ENCODE measurements at places on chromosomes 12 and 14.

GRCh38 chr12:53231921-53232645 lies at the start of gene RARG:
Gene RARG (minus strand): TSS chr12:53232209. CDS start chr12:53227545, 4,664 bp downstream.
- DNase-seq, result no peak

- DNase-seq, result no peak
Measured at GRCh38 chr14:90053044-90053443, 8.8 kb upstream of the KCNK13 start.

DNA sequence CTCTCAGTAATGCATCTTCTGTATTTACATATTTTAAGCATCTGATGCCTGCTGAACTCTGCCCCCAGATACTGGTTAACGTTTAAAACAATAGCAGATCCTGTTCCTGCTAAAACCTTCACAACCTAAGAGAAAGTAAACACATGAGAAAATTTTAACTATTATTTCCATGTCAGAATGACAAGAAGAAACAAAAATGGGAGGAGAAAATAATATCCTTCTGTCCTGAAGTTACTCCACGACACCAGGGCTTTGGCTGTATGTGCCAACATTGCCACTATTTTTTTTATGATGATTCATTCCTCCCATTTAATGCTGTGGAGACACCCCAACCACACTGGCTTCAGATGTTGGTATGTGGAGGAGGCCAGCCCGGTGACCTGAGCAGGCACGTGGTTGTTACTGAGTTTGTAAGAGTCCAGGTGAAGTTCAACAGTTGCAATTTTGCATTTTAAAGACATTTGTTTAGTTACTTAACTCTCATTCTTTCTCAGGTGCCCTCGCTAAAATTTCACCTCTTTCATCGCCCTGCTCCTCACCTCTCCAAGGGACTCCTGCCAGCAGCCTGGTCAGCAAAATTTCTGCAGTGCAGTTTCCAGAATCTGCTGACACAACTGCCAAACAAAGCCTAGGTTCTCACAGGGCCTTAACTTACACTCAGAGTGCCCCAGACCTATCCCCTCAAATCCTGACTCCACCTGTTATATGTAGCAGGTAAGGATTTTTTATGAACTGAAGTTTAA lies 65.5 kb upstream of the SLCO1C1 start:
- no peak for DNase-seq

GRCh38 chr14:96965885-96966595 lies 168.9 kb downstream of the VRK1 start:
- DNase-seq, result no peak

DNA sequence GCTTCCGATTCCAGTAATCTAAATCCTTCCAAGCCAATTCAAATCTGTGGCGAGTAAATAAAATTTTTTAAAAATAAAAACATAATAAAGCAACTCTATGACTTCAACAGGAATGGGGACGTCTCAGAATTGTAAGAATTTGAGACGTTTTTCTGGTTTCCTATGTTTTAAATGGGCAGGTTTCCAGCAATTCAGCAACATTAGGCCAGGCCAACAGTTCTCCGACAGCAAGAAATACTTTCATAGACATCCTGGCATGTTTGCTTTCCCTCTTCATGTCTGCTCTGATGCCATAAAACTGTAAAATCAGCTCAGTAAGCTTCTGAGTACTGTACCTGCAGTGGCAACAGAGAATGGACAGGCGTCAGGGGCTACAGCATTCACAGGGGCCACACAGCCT lies 35.8 kb upstream of the DICER1 start:
- no peak for DNase-seq

- DNase-seq, result no peak
Measured at GRCh38 chr14:90720336-90720735, 95.9 kb downstream of the TTC7B start.

DNA sequence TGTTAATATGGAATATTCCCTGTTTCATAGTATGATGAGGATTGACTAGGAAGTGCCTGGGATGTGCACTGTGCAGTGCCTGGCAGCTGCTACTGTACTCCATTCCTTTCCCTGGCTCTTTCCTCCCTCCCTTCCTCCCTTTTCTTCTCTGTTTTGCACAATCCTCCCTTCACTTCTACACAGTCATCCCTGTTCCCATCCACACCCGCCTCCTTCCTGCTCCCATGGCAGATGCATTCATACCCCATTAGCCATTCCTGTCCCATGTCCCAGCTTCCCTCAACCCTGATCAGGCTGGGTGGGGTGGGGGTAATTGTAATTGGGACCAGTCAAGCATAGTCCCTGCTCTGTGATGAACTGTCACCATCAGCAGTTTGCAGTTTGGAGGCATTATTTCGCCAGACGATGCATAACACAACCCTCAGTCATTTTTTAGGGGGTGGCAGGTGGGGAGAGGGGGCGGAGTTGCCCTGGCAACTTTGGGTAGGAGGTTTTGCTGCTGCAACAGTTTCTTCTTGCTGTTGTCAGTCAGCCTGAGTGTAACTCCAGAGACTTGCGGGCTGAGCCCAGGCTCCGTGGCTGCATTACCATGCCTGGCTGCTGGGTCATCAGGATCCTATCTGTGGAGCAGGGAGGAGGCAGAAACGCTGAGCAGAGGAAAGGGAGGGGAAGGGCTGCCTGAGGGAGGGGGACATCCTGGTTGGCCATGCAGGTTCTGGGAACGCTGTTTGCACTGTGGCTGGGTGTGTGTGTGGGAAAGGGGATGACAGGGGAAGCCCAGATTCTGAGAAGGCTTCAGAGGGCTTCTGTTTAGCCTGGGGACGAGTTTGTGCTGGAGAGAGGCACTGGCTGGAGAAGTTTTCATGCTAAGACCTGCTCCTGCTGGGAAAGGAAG lies 4.1 kb upstream of the KRT84 start:
- no peak for DNase-seq

GRCh38 chr12:34600592-34601462 lies 578.5 kb downstream of the ALG10 start:
- DNase-seq, result no peak

- DNase-seq, result no peak
Measured at GRCh38 chr12:128266086-128266485, 884 bp upstream of the TMEM132C start.

DNA sequence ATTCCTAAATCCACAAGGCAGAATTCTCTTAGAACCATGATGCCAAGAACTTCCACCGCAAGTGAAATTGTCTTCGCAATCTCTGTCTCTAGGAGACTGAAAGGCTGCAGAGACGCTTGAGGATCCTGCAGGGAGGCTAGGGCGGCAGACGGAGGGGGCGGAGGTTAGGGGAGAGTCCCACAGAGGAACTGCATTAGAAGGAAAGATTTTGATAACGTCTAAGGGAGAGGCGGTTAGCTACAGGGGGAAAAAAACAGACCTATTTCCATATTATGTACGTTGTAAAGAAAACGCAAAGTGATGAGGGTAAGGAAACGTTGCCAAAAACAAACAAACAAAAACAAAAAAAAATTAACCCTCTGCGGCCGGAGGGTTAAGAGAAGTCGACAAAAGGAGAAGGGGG lies 595 bp downstream of the KLHL28 start:
- DNase-seq, result no peak
